ENCODE measurements at places on chromosomes 1 and 21.

DNA sequence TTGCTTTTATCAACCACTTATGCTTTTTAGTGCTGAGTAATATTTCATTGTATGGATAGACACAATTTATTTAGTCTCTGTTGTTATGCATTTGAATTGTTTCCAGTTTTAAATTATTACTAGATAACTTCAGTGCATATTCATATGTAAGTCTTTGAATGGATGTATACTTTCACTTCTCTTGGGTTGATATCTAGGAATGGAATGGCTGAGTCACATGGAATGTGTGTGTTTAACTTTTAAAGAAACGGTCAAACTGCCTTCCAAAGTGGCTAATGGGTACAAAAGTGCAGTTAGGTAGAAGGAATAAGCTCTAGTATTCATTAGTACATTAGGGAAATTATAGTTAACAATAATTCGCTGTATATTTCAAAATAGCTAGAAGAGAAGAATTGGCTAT lies 82.4 kb downstream of the NPHS2 start:
- no peak for DNase-seq

DNA sequence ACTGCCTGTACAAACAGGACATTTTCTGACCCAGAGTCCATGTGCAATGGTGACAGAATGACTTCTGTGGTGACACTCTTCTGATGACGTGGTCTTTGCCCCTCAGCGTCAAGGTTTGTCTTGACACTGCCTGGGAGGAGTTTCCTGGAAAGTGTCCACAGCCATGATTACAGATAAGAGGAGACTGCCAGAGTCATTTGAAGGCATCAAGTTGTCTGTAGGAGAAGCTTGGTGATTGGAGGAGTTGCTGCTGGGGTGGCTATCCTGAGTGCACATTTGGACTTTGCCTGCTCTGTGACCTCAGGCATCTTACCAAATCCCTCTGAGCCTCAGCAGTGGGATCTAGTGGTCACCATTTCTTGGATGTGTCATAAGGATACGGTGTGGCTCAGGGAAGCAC lies 17.7 kb downstream of the TCHHL1 start:
- no peak for DNase-seq

DNA sequence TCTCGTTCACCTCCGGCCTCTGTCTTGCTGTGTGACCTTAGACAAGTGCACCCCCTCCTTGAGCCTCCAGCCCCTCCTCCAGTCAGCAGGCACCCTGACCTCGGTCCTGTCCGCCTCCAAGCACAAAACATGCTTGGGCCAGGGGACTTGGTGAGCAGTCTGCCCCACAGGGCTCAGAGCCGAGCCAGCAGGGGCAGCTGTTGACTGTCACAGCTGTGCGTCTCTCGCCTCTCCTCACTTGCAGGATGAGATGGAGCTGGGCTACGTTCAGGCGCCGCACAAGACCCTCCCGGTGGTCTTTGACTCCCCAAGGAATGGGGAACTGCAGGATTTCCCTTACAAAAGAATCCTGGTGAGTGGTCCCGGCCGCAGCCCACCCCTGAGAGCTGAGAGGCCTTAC lies 24.2 kb downstream of the PADI3 start:
- no peak for DNase-seq

GRCh38 chr1:152871731-152872126 lies 6.4 kb upstream of the SMCP start:
- no peak for DNase-seq

DNA sequence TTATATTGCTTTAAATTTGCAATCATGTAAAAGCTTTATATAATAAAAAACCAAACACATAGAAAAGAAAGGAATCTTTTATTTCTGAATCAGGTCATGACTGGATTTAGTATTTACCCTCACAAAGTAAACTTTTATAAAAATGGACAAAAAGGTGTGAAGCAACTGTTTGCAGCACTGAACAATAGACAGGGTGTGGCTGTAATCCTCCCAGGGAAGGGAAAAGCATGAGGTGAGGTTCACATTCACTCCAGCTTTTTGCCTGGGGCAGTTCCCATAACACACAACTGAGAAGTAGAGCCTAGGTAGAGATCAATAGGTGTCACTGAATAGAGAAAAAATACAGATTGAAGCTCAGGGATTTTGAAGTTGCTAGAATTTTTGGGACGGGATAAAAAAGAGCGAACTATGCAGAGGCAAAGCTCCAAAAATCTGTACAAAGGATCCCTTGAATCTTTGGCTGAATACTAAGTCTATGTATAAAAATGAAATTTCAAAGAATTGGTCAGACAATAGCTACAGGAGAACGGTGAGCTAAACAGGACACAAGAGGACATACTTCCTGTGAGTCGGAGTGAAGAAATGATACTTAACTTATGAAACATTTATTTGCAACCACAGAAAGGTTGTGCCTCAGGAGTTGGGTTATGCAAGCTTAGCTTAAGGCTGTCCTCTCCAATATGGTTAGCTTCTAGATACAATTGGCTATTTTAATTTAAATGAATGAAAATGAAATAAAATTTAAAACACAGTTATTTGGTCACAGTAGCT lies 162.0 kb upstream of the ZP4 start:
- no peak for DNase-seq

- no peak for DNase-seq
Measured at GRCh38 chr1:119470958-119471357, 36.1 kb upstream of the HSD3B1 start.

- no peak for DNase-seq
Measured at GRCh38 chr1:25725482-25725881, 74.5 kb upstream of the SELENON start.

DNA sequence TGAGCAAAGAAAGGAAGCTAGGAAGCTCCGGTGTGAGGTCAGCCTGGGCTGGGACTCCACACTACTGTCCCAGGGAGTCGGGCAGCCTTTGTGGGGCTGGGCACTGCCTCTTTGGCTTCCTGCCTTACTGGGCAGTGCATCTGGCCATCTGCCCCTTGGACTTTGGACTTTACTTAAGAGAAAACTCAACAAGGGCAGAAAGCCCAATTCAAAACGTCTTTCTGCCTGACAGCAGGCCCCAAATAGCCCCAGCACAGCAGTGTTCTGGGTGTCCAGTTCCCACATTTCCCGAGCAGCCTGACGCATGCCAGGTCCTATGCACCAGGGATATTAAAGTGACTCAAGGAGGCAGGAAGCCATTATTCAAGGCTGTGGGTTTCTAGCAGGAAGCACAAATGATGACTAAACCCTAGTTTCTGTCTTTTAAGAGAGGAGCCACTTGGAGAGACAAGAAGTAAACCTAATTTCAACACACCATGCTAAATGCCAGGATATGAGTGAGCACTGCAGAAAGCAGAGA lies 37.9 kb upstream of the EDEM3 start:
- DNase-seq, result peak; percentile 64

GRCh38 chr1:155651861-155652661 lies 36.5 kb downstream of the YY1AP1 start:
- no peak for DNase-seq
